ENCODE measurements at places on chromosomes 6 and 20.

DNA sequence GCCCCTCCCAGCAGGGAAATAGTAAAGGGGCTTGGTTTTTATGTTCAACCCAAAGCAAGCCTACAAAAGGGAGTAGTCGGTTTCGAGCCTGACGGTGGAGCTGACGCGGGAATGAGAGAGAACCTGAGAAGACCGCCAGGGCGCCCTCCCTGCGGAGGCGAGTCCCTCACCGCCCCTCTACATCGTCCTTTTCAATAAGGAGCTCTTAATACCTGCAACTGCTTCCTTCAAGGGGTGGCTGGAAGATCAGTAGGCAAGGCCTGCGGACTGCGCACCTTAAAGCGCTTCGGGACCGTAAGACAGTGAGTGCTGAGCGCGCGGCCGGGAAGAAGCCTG is 709 bp upstream of the ZNF76 start:
- no peak for DNase-seq

GRCh38 chr6:16472349-16473069 is 234.1 kb downstream of the GMPR start:
- DNase-seq = no peak

DNA sequence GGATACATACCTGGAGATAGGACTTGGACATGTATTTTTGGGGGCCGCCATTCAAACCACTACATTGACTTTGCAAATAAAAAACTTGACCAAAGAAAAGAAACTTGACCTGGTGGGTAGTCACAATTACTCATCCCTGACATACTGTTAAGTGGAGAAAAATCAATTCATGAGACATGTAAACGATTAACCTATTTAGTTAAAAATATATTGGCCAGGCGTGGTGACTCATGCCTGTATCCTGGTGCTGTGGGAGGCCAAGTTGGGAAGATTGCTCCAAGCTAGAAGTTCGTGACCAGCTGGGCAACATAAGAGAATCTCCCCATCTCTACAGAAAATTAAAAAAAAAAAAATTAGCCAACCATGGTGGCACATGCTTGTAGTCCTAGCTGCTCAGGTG is 2.5 kb upstream of the SRSF12 start:
- DNase-seq = no peak

DNA sequence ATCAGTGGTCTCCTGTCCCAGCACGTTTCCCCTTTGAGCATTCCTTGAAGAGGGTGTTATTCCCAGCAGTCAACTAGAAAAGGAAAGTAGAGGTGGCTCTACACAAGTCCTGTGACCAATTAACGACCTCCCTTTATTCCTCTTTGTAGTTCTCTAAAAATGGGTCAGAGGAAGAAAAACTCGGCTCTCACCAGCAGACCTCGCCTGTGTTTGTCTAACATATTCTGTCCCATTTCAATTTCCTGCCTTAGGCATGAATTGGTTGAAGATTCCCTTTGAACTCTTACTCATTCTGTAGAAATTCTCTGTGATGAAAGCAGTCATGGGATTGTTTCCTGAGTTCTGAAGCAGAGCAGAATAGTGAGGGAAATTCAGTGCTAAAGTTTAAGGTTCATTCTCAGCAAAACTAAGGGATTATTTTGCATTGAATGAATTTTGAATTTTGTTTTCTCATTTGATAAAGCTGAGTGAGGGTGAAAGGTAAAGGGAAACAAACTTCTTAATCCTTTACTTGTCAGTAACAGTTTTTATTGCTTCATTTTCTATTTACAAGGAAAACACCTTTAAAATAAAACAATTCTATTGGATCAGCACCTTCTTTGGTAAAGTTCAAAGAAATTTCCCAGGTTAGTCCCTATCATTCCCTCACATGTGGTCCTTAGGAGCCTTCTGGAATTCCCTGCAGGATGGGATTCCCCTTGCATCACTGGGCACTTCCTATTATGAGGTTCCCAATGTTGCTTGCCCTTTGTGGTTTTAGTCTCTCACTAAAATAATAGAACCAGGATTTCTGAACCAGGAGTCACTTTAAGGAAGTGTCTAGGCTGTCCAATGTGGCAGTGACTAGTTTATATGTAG is 105.8 kb downstream of the SLX4IP start:
- no peak for DNase-seq

- peak; percentile 39 for DNase-seq
Measured at GRCh38 chr6:105994118-105994590, 92.0 kb upstream of the PRDM1 start.

DNA sequence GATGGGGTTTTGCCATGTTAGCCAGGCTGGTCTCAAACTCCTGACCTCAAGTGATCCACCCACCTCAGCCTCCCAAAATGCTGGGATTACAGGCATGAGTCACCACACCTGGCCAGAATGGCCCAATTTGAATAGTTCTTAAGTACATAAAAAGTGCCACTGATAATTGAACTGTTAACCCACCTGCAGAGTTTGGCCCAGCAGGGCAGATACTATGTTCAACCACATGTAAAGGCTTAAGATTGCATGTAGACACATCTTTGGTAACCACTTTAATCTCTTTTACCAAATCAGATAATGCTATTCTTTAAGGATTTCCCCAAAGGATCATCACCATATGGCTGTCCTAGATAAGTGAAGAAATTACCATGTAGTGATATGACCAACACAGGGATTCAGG is 21.3 kb upstream of the SGK1 start:
- DNase-seq = no peak

- DNase-seq = no peak
Measured at GRCh38 chr20:3276680-3277015, 37.7 kb upstream of the SLC4A11 start.
